Ureter (tissue), 1 donor: ENCODE measurements at places on chromosomes 1 and 21. TPM values are rescaled to one million over a fixed set of nuclear protein-coding genes. Genes with fewer than 3 reads are reported as not detected.

Gene GJB3
- 14.9 TPM for total RNA-seq

Gene LPGAT1
- total RNA-seq, result 54.8 TPM

Gene OR6N2
- total RNA-seq, result not detected

Gene THEM5
- total RNA-seq, result not detected

Gene SGIP1
- 15.8 TPM for total RNA-seq

Gene TFF3
- 3.0 TPM for total RNA-seq

Gene TRABD2B
- 4.6 TPM for total RNA-seq

Gene FCN3
- total RNA-seq, result 2.1 TPM

Gene C1orf115
- 13.1 TPM for total RNA-seq

Gene ZNF670
- total RNA-seq, result 4.2 TPM

Gene CHAF1B
- 2.4 TPM for total RNA-seq

Gene ACAP3
- 77.6 TPM for total RNA-seq

Gene ALX3
- not detected for total RNA-seq

Gene KIAA1614
- total RNA-seq, result 5.6 TPM

Gene C1orf56
- 5.9 TPM for total RNA-seq

Gene LHX4
- not detected for total RNA-seq

Gene ACTL8
- not detected for total RNA-seq

Gene FCRL6
- 0.49 TPM for total RNA-seq

Gene OR2T33
- not detected for total RNA-seq

Gene C1orf216
- total RNA-seq, result 5.4 TPM

Gene LCE2B
- not detected for total RNA-seq

Gene MTF2
- total RNA-seq, result 33.2 TPM

Gene SPRR1A
- total RNA-seq, result 13.8 TPM

Gene LRP8
- total RNA-seq, result 11.3 TPM

Gene CYP2J2
- total RNA-seq, result 20.4 TPM

Gene FCGR3B
- total RNA-seq, result 1.6 TPM

Gene SPRR2F
- not detected for total RNA-seq

Gene ASPM
- total RNA-seq, result 0.42 TPM

Gene SMPDL3B
- 0.83 TPM for total RNA-seq

Gene VANGL1
- total RNA-seq, result 19.2 TPM

Gene ASAP3
- 44.4 TPM for total RNA-seq

Gene MRPL20
- total RNA-seq, result 145 TPM

Gene TSACC
- 2.2 TPM for total RNA-seq

Gene RGS7
- total RNA-seq, result 0.60 TPM

Gene FALEC
- total RNA-seq, result not detected

Gene PDE9A
- total RNA-seq, result 26.1 TPM

Gene F5
- 1.7 TPM for total RNA-seq

Gene MIXL1
- 0.52 TPM for total RNA-seq

Gene TAS1R2
- not detected for total RNA-seq

Gene AIRE
- total RNA-seq, result not detected

Gene C1QB
- 92.9 TPM for total RNA-seq

Gene PRCC
- total RNA-seq, result 70.9 TPM

Gene RNF223
- 6.3 TPM for total RNA-seq

Gene AGRN
- 227 TPM for total RNA-seq

Gene G0S2
- total RNA-seq, result 7.7 TPM

Gene C8B
- total RNA-seq, result not detected

Gene GBP6
- not detected for total RNA-seq

Gene SUSD4
- 21.9 TPM for total RNA-seq

Gene KAZN
- 40.6 TPM for total RNA-seq

Gene KIF14
- total RNA-seq, result 0.26 TPM

Gene AJAP1
- 5.7 TPM for total RNA-seq

Gene PADI6
- not detected for total RNA-seq

Gene MAST2
- 27.1 TPM for total RNA-seq
